ENCODE measurements at places on chromosomes 7 and 10.

- DNase-seq: no peak
Observed at GRCh38 chr7:95396136-95397032, at the start of gene PON3. Gene PON3, minus strand, starts transcription at chr7:95396375. Its CDS starts 25 bp downstream, at chr7:95396350.

GRCh38 chr7:42469341-42469740 lies 232.3 kb upstream of the GLI3 start:
- no peak for DNase-seq

DNA sequence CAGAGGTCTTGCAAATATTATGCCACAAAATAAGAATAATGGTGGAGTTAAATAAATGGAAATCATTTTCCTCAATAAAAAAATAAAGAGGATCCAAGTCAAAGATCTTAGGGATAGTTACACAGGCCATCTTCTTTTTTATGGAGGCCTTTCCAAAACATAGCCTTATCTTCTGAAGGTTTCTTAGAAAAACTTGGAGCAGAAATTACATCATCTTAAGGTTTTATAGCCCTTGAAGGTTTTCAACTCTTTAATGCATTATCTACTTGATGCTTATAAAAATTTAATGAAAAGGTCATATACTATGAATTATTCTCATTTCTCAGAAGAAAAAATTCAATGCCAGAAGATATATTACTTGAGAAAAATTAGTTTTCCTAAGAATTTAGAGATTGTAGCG lies 94.2 kb upstream of the LAMB4 start:
- DNase-seq: no peak

- DNase-seq: no peak
Observed at GRCh38 chr7:81284576-81284975, 365.7 kb upstream of the SEMA3C start.

DNA sequence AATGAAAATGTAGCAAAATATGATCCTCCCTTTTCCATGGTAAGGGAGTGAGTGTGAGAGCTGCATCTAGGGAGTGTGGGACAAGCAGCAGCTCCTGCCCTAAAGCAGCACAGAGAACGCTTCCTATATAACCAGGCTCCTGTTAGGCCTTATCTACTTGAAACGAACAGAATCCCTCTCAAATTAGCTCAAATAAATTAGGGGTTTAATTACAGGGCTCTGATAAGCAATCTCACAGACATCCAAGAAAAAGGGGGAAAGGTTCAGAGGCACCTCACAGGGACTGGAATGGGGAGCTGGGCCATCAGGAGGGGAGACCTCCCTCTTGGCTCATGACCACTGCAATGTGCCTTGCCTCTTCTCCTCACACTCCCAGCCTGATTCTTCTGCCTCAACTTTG lies 57.9 kb downstream of the PLPP4 start:
- DNase-seq: no peak

- DNase-seq: no peak
Observed at GRCh38 chr7:27802999-27803398, 63.0 kb downstream of the TAX1BP1 start.

GRCh38 chr10:91616137-91616536 lies 16.7 kb downstream of the PPP1R3C start:
- no peak for DNase-seq

- DNase-seq: no peak
Observed at GRCh38 chr7:151389096-151389767, 20.6 kb downstream of the WDR86 start.

GRCh38 chr7:15853832-15854470 lies 167.5 kb upstream of the MEOX2 start:
- DNase-seq: no peak

GRCh38 chr10:106436123-106436715 lies 728.3 kb downstream of the SORCS1 start:
- DNase-seq: no peak

DNA sequence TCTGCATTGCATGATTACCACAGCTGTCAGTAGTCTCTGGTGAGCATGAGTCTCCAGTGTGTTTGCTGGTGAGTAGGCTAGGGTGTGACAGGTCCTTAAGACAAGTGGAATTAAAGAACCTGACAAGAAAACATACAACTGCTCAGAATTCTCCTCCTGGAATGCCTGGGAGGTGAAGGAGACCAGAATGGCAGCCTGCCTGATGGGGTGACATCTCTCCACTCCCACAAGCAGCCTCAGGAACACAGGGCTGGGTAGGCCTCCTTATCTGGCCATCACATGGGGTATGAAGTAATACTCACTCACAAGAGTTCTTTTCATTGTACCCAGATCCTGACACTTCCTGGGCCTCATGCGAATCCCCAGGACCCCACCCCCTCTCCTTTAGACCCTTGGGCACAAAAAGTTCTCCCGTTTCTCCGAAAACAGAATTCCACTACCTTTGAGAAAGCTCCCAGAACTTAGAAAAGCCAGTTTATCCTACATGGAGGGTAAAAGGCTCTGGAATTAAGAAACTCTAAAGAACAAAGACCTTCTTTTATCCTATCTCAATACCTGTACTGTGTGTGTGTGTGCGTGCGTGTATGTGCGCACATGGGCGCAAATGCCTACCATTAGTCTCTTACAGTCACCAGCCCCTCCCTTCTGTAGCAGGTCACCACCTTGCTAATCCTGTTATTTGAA lies 33.4 kb upstream of the C1GALT1 start:
- no peak for DNase-seq

GRCh38 chr7:12066521-12066920 lies 144.6 kb upstream of the TMEM106B start:
- no peak for DNase-seq

DNA sequence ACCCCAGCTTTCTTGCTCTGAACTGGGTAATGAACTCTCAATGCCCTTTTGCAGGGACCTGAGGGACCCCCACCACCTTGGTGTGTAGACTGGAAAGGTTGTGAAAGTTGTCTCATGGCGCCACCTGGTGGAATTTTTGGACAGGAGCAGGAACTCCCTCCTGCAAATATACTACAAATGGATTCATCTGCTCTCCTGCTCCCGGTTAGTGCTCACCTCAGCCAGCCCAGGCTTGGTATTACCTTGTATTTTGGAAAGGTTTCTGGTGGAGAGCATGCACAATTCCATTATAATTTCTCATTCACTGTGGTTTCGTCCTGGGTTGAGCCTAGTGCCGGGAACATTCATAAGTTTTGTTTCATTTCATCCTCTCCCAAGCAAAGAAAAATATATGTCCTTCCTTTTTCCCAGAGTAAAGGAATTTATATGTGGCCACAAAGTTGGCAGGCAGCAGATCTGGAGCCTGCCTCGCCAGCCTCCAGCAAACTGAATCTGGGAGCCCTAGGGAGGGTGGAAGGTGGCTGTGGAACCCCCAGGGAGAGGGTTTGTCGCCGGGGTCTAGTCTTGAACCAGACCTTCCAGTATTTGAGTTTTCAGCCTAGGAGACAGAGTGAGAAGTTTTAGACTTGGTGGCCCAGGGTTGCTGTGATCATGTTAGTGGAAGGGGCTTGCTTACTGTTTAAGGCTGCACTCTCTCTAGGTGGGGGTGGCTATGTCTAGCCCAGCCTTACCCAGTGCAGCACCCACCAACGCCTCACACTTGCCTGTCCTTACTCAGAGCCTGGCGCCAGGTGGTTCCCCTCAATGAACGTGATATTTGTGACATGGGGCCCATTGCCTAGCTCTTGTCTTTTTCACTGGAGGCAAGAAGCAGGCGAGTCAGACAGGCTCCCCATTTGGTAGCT lies 9.5 kb downstream of the FAM241B start:
- DNase-seq: peak; percentile 31

- DNase-seq: no peak
Observed at GRCh38 chr7:150936018-150936417, 42.1 kb downstream of the KCNH2 start.

- no peak for DNase-seq
Observed at GRCh38 chr10:59285848-59286247, 76.5 kb downstream of the FAM13C start.

GRCh38 chr10:132544744-132545658 lies 7.4 kb downstream of the INPP5A start:
- DNase-seq: no peak

DNA sequence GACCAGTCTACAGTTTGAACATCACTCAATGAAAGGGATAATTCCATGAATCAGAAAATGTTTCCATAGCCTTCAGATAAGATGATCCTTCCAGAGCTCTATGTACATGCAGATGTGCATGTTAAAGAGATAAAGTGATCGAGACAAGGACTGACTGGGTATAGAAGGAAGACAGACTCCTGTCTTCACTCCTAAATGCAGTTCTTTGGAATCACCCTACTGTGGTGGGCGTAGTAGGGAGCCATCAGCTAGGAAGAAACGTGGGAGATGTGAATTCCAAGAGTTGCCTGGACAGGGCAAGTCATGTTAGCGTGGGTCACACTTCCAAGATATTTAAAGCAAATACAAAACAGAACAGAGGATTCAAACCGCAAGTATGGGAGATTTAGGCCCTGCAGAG lies 23.9 kb downstream of the LOXL4 start:
- DNase-seq: no peak

DNA sequence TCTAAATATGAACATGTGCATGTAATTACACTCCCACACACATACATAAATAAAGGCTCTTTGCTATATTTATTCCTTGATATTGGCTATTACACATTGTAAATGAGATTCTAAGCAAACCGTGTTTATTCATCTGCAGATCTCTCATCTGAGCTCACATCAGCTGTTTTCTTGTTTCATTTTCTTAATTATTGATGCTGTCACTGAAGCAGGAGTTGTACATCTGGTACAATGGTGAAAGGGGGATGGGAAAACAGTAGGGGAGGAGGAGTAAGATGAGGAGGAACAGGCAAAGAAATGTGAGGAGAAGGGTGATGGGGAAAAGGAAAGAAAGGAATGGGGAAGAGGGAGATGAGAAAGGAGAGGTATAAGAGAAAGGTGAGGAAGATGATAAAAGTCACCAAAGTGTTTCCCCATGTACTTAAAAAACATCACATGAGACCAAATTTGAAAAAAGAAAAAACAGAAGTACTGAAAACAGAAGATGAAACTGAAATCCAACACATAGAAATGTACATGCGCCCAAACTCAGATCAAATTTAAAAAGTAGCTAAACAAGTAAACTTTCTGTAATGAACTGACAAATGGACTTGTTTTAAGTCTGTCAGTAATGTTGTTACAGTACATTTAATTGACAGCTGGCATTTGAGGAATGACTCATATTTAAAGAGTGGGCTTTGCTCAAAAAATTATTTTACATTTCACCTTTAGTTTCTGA lies 472.2 kb downstream of the ARL4A start:
- no peak for DNase-seq

DNA sequence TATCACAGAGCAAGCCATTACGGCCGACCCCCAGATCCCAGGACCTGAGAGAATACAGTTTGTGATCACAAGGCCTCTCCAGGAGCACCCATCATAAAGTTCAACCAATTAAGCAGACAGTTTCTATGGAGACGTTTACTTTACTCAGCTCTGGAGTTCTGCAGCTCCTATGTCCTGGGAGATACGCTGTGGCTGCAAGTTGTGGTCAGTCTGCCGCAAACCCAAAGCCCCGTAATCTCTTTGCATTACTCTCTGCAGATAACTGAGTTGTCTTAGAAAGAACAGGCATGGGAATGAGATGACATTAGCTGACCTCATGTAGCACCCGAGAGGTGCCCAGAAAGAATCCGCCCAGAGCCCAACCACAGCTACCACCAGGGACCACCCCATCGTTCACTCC lies 305.1 kb downstream of the FGFR2 start:
- DNase-seq: no peak

DNA sequence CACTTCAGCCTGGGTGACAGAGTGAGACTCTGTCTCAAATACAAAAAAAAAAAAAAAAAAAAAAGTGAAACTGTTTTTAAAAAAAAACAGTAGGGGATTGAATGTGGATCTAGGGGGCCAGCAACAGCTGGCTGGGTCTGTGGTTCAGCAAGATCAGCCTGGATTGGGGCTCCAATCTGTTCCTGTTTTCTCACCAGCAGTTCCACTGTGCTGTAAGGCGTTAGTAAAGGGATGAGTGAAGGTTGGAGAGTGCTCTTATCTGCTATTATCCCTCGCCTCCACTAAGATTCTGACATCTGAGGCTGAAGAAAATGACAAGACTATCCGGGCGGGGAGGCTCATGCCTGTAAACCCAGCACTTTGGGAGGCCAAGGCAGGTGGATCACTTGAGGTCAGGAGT lies 41.6 kb upstream of the GTF2IRD1 start:
- DNase-seq: no peak

DNA sequence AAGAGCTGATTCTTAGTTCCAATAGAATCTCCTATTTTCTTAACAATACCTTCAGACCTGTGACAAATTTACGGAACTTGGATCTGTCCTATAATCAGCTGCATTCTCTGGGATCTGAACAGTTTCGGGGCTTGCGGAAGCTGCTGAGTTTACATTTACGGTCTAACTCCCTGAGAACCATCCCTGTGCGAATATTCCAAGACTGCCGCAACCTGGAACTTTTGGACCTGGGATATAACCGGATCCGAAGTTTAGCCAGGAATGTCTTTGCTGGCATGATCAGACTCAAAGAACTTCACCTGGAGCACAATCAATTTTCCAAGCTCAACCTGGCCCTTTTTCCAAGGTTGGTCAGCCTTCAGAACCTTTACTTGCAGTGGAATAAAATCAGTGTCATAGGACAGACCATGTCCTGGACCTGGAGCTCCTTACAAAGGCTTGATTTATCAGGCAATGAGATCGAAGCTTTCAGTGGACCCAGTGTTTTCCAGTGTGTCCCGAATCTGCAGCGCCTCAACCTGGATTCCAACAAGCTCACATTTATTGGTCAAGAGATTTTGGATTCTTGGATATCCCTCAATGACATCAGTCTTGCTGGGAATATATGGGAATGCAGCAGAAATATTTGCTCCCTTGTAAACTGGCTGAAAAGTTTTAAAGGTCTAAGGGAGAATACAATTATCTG lies 1.6 kb downstream of the LRRTM3 start:
- no peak for DNase-seq

DNA sequence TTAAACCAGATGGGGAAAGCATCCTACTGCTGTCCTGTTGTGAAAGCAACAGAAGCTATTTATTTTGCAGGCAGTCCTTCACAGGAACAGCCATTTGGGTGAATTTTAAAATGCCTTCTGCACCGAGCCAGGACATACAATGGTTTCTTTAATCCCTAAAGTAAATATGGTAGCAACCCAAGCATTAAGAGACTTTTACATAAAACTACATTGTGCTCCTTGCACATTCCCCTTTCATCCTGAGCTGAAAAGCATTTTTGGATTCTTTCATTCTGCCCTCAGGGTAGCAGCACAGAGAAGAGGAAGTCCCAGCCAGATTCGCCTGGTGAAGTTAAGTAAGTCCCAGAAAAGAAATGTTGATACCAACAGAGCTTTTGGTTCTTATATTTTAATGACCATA lies 84.0 kb upstream of the FAM3C start:
- no peak for DNase-seq

GRCh38 chr10:90148116-90148855 lies 446.9 kb downstream of the KIF20B start:
- no peak for DNase-seq
